ENCODE measurements at places on chromosomes 1 and 21.

GRCh38 chr1:119767486-119767885, 1.2 kb downstream of the HMGCS2 start:
- no peak for DNase-seq

DNA sequence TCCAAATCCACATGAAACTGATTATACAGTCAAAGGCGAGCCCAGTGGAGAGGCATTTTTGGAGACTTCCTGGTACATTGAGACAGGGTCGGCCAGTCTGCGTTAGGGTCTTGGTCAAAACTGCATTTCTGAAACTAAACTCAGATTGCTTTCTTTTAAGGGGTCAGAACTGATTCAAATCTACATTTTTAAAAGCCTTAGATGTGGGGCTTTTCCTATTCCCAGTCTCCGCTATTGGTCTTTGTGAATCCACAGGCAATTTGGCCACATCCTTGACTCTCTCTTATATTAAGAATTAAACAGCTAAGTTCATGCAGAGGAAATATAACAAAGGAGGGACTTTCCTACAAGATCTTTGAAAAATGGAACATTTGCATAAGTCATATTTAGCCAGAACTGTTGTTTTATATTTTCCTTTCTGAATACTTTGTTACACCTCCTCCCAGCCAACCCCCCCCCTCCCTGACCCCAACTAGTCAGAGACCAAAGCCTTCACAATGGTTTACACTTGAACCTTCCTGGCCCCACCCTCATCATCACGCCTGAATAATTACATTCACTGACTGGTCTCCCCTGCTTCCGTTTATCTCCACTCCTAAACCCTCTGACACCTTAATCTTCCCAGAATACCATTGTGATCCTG, 30.9 kb downstream of the SELL start:
- no peak for DNase-seq

DNA sequence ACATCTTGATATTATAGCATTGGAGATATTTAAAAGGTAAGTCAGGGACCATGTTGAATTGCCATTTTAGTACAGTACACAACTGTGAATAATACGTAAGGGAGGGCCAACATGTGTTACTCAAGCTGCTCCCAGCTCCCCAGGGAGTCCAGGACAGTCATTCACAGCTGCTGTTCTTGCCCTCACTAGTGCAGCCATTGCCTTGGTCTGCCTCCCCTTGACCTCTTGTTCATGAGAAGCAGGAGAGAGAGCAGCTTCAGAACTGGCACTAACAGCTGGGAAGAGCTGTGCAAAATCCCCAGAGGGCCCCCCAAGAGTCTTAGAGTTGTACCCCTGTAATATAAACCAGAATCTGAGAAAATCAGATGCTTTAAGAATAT, 16.4 kb downstream of the TCEANC2 start:
- DNase-seq: no peak

GRCh38 chr1:91731815-91732214, 154.1 kb downstream of the TGFBR3 start:
- DNase-seq: no peak

GRCh38 chr1:40783001-40783905, at the start of gene KCNQ4:
TSS of gene KCNQ4 (plus strand) at chr1:40783787. CDS start at chr1:40784094, 307 bp downstream.
- DNase-seq: no peak

- DNase-seq: no peak
These were observed 28.6 kb upstream of the PLCH2 start for GRCh38 chr1:2447276-2448097.

DNA sequence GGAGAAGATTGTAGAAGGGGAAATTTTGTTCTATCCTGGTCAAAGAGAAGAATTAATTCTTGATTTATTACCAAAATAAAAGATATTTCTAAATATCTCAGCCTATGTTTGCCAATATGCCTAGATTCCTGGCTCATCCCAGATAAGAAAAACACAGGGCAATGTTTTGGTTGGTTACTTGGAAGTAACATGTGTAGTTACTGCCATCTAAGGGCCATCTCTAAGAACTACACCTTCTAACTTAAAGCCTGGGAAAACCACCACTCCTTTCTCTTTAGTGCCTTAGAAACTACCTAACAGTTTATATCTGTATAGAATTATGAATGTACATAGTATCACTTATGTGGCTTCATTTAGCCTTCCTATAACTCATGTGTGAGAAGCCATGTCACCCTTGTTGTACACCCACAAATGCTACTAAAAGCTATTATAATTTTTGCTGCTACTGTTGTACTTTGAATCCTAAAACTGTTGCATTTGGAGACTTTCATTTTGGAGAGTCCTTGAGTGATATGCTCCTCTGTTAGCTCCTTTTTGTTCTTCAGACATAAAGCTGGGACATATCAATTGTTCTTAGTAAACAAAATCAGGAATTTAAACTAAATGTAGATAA, 4.5 kb downstream of the AIM2 start:
- DNase-seq: peak; percentile 37

- DNase-seq: no peak
These were observed at the start of gene KCND3 for GRCh38 chr1:111989531-111990025. TSS of gene KCND3 (minus strand) at chr1:111989668.

DNA sequence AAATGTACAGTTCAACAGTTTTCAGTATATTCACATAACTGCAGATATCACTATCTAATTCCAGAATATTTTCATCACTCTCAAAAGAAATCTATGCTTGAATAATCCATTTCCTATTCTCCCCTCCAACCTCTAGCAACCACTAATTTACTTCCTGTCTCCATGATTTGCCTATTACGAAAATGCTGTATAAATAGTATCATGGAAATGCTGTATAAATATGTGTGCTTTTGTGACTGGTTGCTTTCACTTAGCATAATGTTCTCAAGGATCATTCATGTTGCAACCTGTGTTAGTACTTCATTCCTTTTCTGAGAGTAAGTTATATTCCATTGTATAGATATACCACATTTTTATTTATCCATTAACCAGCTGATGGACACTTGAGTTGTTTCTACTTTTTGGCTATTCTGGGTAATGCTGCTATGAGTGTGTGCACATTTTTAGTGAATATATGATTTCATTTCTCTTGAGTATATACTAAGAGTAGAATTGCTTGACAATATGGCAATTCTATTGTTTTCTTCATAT, 115.6 kb downstream of the TNFSF18 start:
- no peak for DNase-seq

DNA sequence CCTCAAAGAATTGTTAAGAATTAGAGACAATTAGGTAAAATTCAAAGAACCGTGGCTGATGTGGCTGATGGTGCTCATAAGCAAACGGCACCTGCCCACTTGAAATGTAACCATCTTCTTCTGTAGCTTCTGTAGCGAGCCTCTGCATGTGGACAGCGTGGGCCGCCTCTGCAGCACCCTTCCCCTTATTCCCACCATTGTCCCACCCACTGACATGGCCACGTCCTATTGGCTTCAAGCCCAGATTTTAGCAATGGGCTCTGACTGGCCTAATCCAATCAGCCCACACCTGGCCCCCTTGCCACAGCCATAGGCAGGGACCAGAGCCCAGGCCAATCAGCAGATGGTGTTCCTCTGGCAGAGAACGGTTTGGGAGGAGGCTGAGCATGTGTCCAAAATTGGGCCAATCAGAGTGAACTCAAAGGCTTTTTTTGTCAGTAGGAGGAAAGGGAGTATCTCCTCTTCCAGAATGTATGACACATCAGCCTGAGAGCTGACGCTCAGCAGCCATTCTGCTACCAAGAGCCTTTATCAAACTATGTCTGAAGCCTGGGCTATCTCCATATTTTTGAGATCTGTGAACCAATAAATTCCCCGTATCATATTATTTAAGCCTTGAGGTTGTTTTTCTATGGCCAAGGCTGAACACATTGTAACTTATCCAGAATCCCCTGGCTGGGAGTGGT, 518.5 kb downstream of the SMYD3 start:
- DNase-seq: no peak

DNA sequence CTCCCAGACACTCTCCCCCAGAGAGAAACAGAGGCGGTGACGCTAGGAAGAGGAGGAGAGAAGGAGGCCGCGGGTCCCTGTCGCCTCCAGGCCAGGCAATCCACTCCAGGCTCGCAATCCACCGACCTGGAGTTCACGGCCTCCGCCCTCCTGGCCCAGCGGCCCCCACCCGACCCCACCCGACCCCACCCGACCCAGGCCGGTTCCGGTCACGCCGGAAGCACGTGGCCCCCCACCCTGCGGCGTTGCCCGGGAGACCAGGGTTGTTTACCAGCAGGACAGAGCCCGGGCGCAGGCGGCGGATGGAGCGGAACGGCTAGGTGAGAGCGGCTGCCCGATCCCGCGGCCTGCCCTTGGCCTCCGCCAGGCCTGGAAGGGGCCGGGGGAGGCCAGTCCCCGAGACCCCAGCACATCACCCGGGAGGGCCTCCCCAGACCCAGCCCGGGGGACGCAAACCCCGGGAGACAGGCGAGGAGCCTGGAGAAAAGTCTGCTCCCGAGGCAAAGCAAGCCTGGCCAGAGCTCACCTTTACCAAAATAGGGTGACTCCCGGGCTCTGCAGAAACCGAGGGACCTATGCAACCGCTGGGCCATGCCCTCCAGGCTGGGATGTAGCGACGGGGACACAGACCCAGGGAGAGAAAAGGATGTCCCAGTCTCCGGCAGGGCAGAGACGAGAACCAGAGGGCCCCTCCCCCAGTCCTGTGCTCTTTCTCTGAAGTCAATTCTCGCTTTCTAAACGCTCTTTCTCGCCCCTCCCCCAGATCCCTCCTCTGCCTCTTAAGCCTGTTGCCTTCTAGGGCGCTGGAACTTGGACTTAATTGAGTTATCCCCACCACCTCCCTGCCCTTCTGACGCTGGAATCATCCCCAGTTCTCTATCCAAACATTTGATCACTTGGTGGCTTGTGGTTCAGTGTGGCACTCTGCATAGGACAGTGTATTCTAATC, at the start of the genes PLA2G2C and UBXN10:
Gene PLA2G2C, minus strand, starts transcription at position 685 of the 949 bp plus-strand sequence. CDS start 9,155 bp downstream, outside the sequence.
Gene UBXN10, plus strand, starts transcription at position 263 of the 949 bp plus-strand sequence. CDS start 4,466 bp downstream, outside the sequence.
- no peak for DNase-seq

- DNase-seq: no peak
These were observed 34.2 kb downstream of the EFCAB7 start for GRCh38 chr1:63557365-63557987.

- DNase-seq: peak; percentile 33
These were observed 673.3 kb downstream of the KCNT2 start for GRCh38 chr1:195934817-195935553.

- no peak for DNase-seq
These were observed 45.5 kb upstream of the CCDC190 start for GRCh38 chr1:162906485-162906884.

- DNase-seq: no peak
These were observed 13.3 kb downstream of the PLXNA2 start for GRCh38 chr1:208230668-208231529.

GRCh38 chr1:234619071-234619480, 9.1 kb upstream of the IRF2BP2 start:
- no peak for DNase-seq

- no peak for DNase-seq
These were observed 9.0 kb upstream of the LDLRAP1 start for GRCh38 chr1:25534410-25534788.

- DNase-seq: no peak
These were observed 22.0 kb downstream of the FOXO6 start for GRCh38 chr1:41383094-41383852.

- no peak for DNase-seq
These were observed 35.3 kb upstream of the RALGPS2 start for GRCh38 chr1:178689769-178690168.

DNA sequence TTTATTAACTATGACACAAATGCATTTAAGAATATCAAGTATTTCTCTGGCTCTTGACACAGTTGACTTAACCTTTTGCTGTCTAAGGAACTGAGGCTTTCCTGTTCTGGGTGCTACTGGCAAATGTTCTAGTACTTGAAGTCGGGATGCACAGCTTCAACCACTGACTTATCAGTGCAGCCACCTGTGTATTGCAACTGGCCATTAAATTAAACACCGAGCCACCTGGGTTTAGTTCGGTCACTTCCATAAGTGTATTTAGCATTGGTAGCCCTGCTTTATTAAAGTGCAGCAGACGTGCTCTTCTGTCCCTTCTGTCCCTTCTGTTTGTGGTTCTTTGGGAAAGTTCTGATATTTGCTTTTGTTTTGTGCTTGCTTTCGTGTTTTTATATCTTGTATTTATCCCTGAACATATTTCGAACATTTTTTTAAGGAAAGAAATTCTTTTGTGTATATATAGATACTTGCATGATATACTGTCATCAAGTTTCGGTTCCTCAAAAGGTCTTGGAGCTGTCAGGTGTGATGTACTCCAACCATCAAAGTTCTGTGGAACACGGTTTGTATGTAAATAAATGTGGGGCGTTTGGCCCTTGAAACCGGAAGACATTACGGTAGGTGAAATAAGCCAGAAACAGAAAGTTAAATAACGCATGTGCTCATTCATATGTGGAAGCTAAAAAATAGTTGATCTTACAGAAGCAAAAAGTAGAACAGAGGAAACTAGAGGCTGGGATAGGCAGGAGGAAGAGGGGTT, 297.9 kb upstream of the GREM2 start:
- no peak for DNase-seq

GRCh38 chr1:77900687-77901293, 12.4 kb downstream of the NEXN start:
- peak; percentile 62 for DNase-seq

DNA sequence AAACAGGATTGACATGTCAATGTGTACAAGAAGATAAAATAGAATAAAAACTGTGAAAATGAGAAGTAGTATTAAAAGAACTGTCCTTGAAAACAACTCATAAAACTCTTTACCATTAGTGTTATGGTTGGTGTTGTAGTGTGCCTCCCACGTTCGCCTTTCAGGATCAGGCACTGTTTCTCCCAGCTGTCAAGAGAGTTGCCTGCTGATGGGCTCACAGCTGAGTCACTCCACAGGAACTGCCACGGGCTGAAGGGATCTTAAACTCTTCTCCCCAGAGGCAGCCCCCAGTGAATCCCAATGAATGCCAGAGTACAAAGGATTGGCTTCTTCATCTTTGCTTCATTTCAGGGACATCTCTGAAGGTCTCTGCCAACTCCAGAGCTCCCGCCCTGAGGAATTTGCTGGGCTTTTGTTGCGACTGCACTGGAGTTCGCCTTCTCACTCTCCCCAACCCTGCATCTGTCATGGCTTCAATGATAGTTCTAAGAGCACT, 119.6 kb downstream of the ADGRL2 start:
- no peak for DNase-seq
